ENCODE measurements at places on chromosomes 7 and 10. TPM values are rescaled to one million over a fixed set of nuclear protein-coding genes. Genes with fewer than 3 reads are reported as not detected.

Gene SPDYE8
- total RNA-seq: not detected

Gene SFTPA2
- total RNA-seq: not detected

Gene BTBD16
- total RNA-seq: not detected

Gene FAM13C
- total RNA-seq: 0.63 TPM

Gene CHAT
- total RNA-seq: not detected

Gene C10orf105
- not detected for total RNA-seq

- no peak overlapping the region for H3K27ac ChIP-seq
- H3K27me3 ChIP-seq: peaks cover 41% of the 10 kb centered on the region
- DNase-seq: no peak
- no peaks in the 10 kb centered on the region for H3K36me3 ChIP-seq
- no peaks in the 10 kb centered on the region for H3K4me1 ChIP-seq
Measured at GRCh38 chr7:157916946-157917640, 580.3 kb downstream of the DNAJB6 start.

GRCh38 chr7:137316648-137317353 is 26.7 kb downstream of the PTN start:
- peaks cover 54% of the 10 kb centered on the region for H3K27me3 ChIP-seq
- H3K36me3 ChIP-seq: no peaks in the 10 kb centered on the region
- no peak for DNase-seq
- H3K27ac ChIP-seq: no peak overlapping the region
- H3K4me3 ChIP-seq: no peak overlapping the region
- H3K4me1 ChIP-seq: no peaks in the 10 kb centered on the region

GRCh38 chr10:42690449-42691360 is 52.3 kb upstream of the ZNF33B start:
- H3K36me3 ChIP-seq: no peaks in the 10 kb centered on the region
- H3K27ac ChIP-seq: no peak overlapping the region
- no peaks in the 10 kb centered on the region for H3K4me1 ChIP-seq

- no peaks in the 10 kb centered on the region for H3K36me3 ChIP-seq
- no peak overlapping the region for H3K27ac ChIP-seq
- DNase-seq: no peak
- H3K4me3 ChIP-seq: no peak overlapping the region
- H3K27me3 ChIP-seq: peaks cover 61% of the 10 kb centered on the region
Measured at GRCh38 chr7:101168412-101169049, 3.2 kb upstream of the VGF start.

GRCh38 chr7:50502947-50503346 is 52.8 kb upstream of the FIGNL1 start:
- no peaks in the 10 kb centered on the region for H3K4me1 ChIP-seq
- H3K27me3 ChIP-seq: peaks cover 7% of the 10 kb centered on the region
- no peak overlapping the region for H3K4me3 ChIP-seq

- no peaks in the 10 kb centered on the region for H3K27me3 ChIP-seq
- H3K4me3 ChIP-seq: no peak overlapping the region
- no peak for DNase-seq
- H3K36me3 ChIP-seq: no peaks in the 10 kb centered on the region
- H3K27ac ChIP-seq: no peak overlapping the region
Measured at GRCh38 chr7:5143106-5143505, 46.9 kb upstream of the WIPI2 start.

DNA sequence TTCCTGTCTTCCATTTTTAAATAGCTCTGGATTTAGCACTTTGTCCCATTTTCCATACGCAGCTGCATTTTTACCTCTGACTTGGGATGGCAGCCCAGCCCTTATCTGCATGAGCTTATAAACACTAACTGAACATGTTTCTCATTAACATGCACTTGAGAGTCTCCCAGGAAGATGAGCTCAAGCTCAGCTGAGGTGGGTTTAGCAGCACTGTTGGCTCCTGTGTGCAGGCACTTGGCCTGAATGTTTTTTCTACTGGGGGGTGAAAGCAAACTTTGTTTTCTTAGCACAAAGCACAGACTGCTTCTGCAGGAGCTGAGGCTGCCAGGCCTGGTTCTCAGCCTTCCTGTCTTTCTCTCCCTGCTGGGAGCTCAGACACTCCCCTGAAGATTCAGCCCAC is 1093.6 kb upstream of the AUTS2 start:
- no peaks in the 10 kb centered on the region for H3K4me1 ChIP-seq
- DNase-seq: no peak
- no peak overlapping the region for H3K4me3 ChIP-seq
- H3K27me3 ChIP-seq: no peaks in the 10 kb centered on the region

- H3K4me1 ChIP-seq: peaks cover 48% of the 10 kb centered on the region
- no peaks in the 10 kb centered on the region for H3K36me3 ChIP-seq
- DNase-seq: no peak
- H3K4me3 ChIP-seq: no peak overlapping the region
Measured at GRCh38 chr7:130946114-130946513, 212.1 kb upstream of the KLF14 start.
